Subcutaneous adipose tissue (tissue), 4 donors: ENCODE measurements at places on chromosomes 4 and X. TPM values are rescaled to one million over a fixed set of nuclear protein-coding genes. Genes with fewer than 3 reads are reported as not detected.

Gene PRSS12
- not detected for total RNA-seq

Gene P2RY8
- 2.3 TPM for total RNA-seq

Gene NWD2
- total RNA-seq: 0.22 TPM

Gene CXCL5
- not detected for total RNA-seq

Gene INPP4B
- total RNA-seq: 14.3 TPM

Gene ARHGAP36
- total RNA-seq: not detected

Gene C4orf51
- total RNA-seq: not detected

Gene ARMCX6
- total RNA-seq: 16.3 TPM

Gene STPG2
- 0.22 TPM for total RNA-seq

Gene PAK3
- total RNA-seq: 2.3 TPM

Gene TASL
- 0.75 TPM for total RNA-seq

Gene XAGE1A
- total RNA-seq: not detected

Gene OTUD6A
- total RNA-seq: not detected

Gene XAGE1B
- not detected for total RNA-seq

Gene ESX1
- not detected for total RNA-seq

Gene INTS12
- 22.0 TPM for total RNA-seq

Gene SERTM2
- not detected for total RNA-seq

Gene KLHL15
- 10.4 TPM for total RNA-seq

Gene MAB21L2
- total RNA-seq: not detected
